ENCODE measurements at places on chromosomes 12 and 14. TPM values are rescaled to one million over a fixed set of nuclear protein-coding genes. Genes with fewer than 3 reads are reported as not detected.

Gene KLRC4
- not detected for total RNA-seq

Gene MUCL1
- not detected for total RNA-seq

Gene KCNK10
- total RNA-seq, result 1.7 TPM

Gene EPYC
- not detected for total RNA-seq

Gene RTL1
- not detected for total RNA-seq

Gene ADGRD1
- 2.2 TPM for total RNA-seq

Gene ARMH4
- total RNA-seq, result 4.4 TPM

DNA sequence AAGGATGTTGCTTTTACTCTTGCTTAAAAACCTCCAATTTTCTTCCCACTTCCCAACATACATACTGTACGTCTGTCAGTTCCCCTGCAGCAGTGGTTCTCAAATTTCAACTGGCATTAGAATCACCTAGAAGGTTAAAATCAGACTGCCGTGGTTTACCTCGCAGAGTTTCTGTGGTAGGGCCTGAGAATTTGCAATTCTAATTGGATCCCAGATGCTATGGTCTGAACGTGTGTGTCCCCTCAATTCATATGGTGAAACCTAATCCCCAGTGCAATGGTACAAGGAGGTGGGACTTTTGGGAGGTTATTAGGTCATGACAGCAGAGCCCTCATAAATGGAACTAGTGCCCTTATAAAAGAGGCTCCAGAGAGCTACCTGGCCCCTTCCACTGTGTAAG lies 226.9 kb downstream of the CRADD start:
- no peak for DNase-seq
- no peaks in the 10 kb centered on the region for H3K4me1 ChIP-seq
- H3K36me3 ChIP-seq, result no peaks in the 10 kb centered on the region
- no peaks in the 10 kb centered on the region for H3K27me3 ChIP-seq
- H3K4me3 ChIP-seq, result no peak overlapping the region

DNA sequence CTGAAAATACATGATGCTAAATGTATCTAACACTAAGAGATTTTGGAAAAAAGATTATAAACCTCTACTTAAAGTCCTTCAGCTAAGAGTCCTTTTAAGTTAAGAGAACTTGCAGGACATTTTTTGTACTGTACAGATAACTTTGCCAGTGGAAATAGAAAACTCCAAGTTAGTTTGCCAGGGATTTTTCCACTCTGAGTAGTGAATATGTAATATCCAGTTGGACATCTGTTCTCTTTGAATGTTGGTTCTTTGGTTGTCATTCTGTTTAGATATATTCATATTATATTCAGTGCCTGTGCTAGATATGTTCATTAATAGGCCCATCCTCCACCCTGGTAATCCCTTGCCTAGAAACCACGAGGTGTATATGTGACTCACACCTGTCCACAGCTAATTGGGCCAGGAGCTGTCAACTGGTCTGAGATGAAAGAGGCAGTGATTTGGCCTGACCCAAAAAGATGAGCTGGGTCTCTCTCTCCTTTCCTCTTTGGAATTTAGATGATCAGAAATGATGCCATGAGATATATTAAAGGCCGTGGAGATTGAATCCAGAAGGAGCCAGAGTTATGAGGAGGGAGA lies 261.0 kb upstream of the LRIG3 start:
- H3K4me3 ChIP-seq, result no peak overlapping the region
- H3K36me3 ChIP-seq, result no peaks in the 10 kb centered on the region
- no peak overlapping the region for H3K27ac ChIP-seq

- no peaks in the 10 kb centered on the region for H3K36me3 ChIP-seq
- H3K4me1 ChIP-seq, result no peaks in the 10 kb centered on the region
- H3K27ac ChIP-seq, result no peak overlapping the region
- no peaks in the 10 kb centered on the region for H3K27me3 ChIP-seq
These were observed 670.0 kb upstream of the NOVA1 start for GRCh38 chr14:27267876-27268275.

DNA sequence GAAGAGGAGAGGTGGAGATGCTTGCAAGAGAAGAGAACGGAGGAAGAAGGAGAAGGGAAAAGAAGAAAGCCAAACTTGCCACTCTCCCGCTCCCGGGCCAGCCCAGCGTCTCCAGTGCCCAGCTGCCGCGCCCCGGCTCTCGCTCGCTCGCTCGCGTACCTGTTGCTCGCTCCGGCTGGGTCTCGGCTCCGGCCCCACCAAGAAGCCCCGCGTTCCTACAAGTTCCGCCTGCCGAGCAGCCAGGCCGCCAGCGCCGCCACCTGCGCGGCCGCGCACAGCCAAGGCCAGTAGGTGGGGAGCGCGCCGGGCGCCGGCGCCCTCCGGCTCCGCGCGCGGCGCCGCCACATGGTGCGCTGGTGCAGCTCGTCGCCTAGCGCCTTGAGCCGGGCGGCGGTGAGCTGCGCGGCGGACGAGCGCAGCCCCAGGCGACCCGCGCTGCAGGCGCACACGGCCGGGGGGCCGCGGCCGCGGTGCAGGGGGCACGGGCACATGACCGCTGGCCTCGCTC lies 370 bp downstream of the HRK start:
- peaks cover 20% of the 10 kb centered on the region for H3K4me1 ChIP-seq
- H3K27me3 ChIP-seq, result peaks cover 19% of the 10 kb centered on the region
- no peak overlapping the region for H3K27ac ChIP-seq
- peak overlapping the region; percentile 16 for H3K4me3 ChIP-seq
- DNase-seq, result no peak

GRCh38 chr12:96327346-96327745 lies 72.9 kb downstream of the CDK17 start:
- H3K4me3 ChIP-seq, result no peak overlapping the region
- no peak overlapping the region for H3K27ac ChIP-seq
- DNase-seq, result no peak
- peaks cover 44% of the 10 kb centered on the region for H3K36me3 ChIP-seq
- H3K4me1 ChIP-seq, result no peaks in the 10 kb centered on the region

GRCh38 chr14:95538801-95539509 lies 4.1 kb downstream of the GLRX5 start:
- no peak for DNase-seq
- H3K36me3 ChIP-seq, result no peaks in the 10 kb centered on the region
- peaks cover 17% of the 10 kb centered on the region for H3K4me1 ChIP-seq
- no peaks in the 10 kb centered on the region for H3K27me3 ChIP-seq

- H3K4me3 ChIP-seq, result no peak overlapping the region
- no peaks in the 10 kb centered on the region for H3K36me3 ChIP-seq
- H3K27me3 ChIP-seq, result no peaks in the 10 kb centered on the region
- H3K4me1 ChIP-seq, result peaks cover 6% of the 10 kb centered on the region
- H3K27ac ChIP-seq, result no peak overlapping the region
These were observed 310.0 kb upstream of the DDHD1 start for GRCh38 chr14:53462931-53463778.

- H3K27me3 ChIP-seq, result no peaks in the 10 kb centered on the region
- H3K4me3 ChIP-seq, result no peak overlapping the region
- DNase-seq, result no peak
- H3K36me3 ChIP-seq, result no peaks in the 10 kb centered on the region
These were observed 572.7 kb upstream of the ATP2B1 start for GRCh38 chr12:90281154-90281868.

DNA sequence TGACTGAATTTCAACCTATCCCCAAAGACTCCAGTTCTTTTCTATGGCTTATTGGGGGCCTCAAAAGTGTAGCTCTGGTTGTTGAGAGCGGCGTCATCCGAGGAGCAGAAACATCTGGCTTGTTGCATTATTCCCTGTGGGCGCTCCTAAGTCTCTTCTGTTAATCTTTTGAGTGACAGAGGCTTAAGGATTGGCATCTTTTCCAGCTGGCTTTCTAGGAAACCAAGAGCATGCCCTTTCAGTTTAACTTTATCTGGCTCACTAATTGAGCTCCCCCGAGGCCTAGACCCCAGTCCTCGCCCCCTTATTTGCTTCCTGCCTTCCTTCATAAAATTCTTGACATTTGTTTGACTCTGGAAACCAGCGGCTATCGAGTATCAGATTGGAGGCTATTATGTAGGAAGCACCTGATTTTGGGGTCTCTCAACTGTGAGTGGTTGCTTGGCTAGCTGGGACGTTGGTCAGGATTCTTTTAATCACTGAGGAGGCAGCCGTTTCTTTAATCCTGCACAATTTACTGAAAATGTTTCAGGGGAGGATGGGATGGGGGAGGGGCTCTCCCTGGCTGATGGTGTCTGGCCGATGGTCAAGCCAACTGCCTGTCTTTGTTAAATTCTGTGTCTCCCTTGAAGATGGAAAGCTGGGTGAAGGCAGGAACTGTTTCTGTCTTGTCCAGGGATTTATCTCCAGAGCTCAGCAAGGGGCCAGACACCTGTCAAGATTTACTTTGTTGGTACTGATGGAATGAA lies 3.1 kb downstream of the SMOC1 start:
- H3K4me1 ChIP-seq, result no peaks in the 10 kb centered on the region
- no peak overlapping the region for H3K4me3 ChIP-seq
- no peak overlapping the region for H3K27ac ChIP-seq
- no peaks in the 10 kb centered on the region for H3K36me3 ChIP-seq

DNA sequence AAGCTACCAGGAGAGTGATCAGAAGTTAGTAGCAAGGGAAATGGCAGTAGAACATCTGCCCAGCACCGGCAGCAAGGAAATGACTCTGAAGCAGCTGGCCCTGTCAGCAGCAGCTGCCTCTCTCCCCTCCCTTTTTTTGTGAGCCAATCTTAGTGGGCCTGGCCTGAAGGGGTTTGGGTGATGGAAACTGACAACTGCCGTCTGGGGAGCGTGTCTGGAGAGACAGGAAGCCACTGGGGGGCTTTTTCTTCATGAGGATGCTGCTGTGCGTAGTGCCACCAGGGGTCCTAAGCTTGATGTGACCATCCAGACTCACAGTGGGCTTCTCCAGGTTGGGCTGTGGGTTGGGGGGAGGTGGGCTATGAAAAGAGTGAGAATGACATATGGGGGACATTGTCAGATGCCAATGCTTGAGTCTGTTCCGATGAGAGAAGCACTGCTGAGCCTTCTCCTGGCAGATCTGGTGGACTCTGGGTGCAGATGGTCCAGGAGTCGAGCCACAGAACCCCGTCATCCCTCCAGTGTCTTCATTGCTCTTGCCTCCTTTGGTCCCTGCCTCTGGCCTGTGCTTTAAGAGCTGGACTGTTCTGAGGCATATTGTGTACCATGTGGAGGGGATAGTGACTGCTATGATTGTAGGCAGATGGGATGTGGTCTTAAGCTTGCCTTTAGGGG lies 87.6 kb upstream of the HIF1A start:
- H3K27ac ChIP-seq, result no peak overlapping the region
- H3K36me3 ChIP-seq, result no peaks in the 10 kb centered on the region
- no peaks in the 10 kb centered on the region for H3K27me3 ChIP-seq
- H3K4me3 ChIP-seq, result no peak overlapping the region
- DNase-seq, result no peak

DNA sequence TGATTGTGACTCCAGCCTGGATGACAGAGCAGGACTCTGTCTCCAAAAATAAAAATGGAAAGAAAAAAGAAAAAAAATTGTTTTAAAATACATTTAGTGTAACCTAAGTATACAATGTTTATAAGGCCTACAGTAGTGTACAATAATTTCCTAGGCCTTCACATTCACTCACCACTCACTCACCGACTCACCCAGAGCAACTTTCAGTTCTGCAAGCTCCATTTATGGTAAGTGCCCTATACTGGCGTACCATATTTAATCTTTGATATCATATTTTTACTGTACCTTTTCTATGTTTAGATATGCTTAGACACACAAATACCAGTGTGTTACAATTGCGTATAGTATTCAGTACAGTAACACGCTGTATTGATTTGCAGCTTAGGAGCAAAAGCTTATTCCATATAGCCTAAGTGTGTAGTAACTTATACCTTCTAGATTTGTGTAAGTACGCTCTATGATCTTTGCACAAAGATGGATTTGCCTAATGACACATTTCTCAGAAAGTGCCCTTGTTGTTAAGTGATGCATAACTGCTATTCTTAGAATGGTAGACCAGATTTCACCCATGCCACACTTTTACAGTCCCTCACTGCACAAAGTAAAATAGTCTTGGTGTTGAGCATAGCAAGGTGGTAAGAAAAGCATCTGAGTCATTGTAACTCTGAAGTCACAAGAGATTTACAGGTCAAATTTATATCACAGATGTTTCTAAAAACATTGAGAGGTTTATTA lies 151.9 kb downstream of the LRRK2 start:
- H3K27ac ChIP-seq, result no peak overlapping the region
- no peaks in the 10 kb centered on the region for H3K27me3 ChIP-seq

DNA sequence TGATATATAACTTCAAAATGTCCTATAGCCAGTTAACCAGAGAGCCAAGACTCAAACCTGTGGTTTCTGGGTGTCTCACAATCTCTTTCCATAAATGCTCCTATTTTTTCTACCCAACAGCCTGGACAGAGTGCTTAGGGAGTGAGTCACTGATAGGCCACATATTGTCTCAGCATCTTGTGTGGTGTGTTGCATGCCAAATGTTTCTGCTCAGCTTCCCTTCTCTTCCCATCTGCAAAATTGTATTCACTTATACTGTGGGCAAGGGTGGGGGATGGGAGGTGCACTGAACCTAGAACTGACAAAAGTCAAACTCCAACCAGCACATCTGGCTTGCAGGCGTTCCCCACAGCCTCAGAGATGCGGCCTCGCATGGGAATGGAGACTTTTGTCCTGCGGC lies 123.3 kb downstream of the KCNA5 start:
- H3K4me3 ChIP-seq, result no peak overlapping the region
- H3K27me3 ChIP-seq, result no peaks in the 10 kb centered on the region
- DNase-seq, result no peak
- no peaks in the 10 kb centered on the region for H3K36me3 ChIP-seq
- H3K4me1 ChIP-seq, result no peaks in the 10 kb centered on the region
- H3K27ac ChIP-seq, result no peak overlapping the region

DNA sequence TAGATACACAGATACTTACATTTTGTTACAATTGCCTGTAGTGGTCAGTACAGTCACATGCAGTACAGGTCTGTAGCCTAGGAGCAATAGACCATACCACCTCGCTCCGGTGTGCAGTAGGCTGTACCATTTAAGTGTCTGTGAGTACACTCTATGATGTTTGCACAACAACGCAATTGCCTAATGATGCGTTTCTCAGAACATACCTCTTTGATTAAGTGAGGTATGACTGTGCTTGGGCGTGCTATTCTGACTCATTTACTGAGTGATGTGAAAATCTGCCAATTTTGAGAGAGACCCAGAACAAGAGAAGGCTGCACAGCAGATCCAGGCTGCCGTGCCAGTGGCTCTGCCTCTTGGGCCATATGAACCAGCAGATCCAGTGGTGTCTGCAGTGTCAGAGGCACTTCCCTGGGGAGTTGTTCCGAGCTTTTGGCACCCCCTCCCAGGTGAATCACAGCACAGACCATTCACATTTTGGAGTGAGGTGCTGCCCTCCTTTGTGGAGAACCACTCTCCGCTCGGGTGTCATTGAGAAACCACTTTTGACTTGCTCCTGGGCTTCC lies 20.4 kb downstream of the DLK1 start:
- no peaks in the 10 kb centered on the region for H3K27me3 ChIP-seq
- no peak for DNase-seq
- H3K27ac ChIP-seq, result peak overlapping the region; percentile 56
- no peaks in the 10 kb centered on the region for H3K4me1 ChIP-seq
- H3K36me3 ChIP-seq, result no peaks in the 10 kb centered on the region

- no peak overlapping the region for H3K27ac ChIP-seq
- H3K4me3 ChIP-seq, result no peak overlapping the region
- no peaks in the 10 kb centered on the region for H3K27me3 ChIP-seq
- no peak for DNase-seq
- H3K36me3 ChIP-seq, result no peaks in the 10 kb centered on the region
- H3K4me1 ChIP-seq, result peaks cover 7% of the 10 kb centered on the region
These were observed 56.9 kb downstream of the SCAF11 start for GRCh38 chr12:45933504-45933903.

- H3K36me3 ChIP-seq, result no peaks in the 10 kb centered on the region
- no peak overlapping the region for H3K27ac ChIP-seq
- H3K4me1 ChIP-seq, result peaks cover 3% of the 10 kb centered on the region
- no peak overlapping the region for H3K4me3 ChIP-seq
These were observed 5.5 kb upstream of the GABARAPL1 start for GRCh38 chr12:10207136-10207535.

- DNase-seq, result no peak
- no peak overlapping the region for H3K4me3 ChIP-seq
- H3K27ac ChIP-seq, result peak overlapping the region; percentile 56
- peaks cover 78% of the 10 kb centered on the region for H3K4me1 ChIP-seq
- no peaks in the 10 kb centered on the region for H3K36me3 ChIP-seq
These were observed 3.8 kb upstream of the NUMB start for GRCh38 chr14:73462048-73462715.
